PC-3 (cell line): ENCODE measurements at places on chromosomes 5 and 9. TPM values are rescaled to one million over a fixed set of nuclear protein-coding genes. Genes with fewer than 3 reads are reported as not detected.
A peak's percentile ranks its signal among the peaks of the same experiment; 100 is the strongest.

The RNF183 gene
- not detected in 2 replicates for total RNA-seq

The IFNB1 gene
- not detected in 2 replicates for total RNA-seq

The ADAMTSL2 gene
- total RNA-seq, result not detected in 2 replicates

GRCh38 chr5:40356248-40356647, 323.5 kb upstream of the PTGER4 start:
- DNase-seq, result no peak
- no peaks in the 10 kb centered on the region for H3K27me3 ChIP-seq
- H3K4me1 ChIP-seq, result no peaks in the 10 kb centered on the region

GRCh38 chr9:112489039-112489546, 2.5 kb downstream of the KIAA1958 start:
- no peak overlapping the region for H3K27ac ChIP-seq
- H3K4me1 ChIP-seq, result peaks cover 14% of the 10 kb centered on the region
- no peaks in the 10 kb centered on the region for H3K27me3 ChIP-seq
- peaks cover 11% of the 10 kb centered on the region; the same call in 1 of the 2 replicates for H3K36me3 ChIP-seq
- H3K4me3 ChIP-seq, result no peak overlapping the region

DNA sequence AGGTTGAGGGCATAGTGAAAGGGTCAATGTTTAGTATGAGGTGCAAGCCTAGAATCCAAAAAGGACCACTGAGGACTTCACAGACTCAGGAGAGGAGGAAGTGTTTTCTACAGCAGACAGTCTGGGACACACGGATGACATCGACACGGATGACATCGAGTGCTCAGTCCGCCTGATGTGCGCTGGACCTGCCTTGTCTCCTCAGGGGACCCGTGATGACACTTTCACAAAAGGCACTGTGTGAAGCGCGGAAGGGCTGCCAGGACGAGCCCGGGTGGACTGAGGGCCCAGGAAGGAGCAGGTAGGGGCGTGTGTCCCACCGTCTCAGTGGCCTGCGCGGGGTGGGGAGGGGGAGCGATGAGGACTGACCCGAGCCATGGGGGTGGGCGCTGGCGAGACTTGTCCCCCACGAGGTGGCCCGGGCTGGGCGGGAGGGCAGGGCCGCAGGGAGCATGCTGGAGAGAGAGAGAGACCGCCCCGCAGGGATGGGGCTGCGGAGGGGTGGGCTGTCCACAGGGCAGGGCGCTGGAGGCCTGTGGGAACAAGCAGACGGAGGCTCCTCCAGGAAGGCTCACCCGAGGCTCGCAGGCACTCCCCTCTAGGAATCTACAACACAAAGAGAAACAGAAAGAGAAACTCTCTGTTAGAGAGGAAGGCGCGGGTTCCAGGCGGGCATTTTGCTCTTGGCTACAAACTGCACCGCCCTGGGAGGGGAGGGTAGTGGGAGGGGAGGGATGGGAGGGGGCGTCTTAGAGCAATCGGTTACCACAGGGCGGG, 54.9 kb downstream of the USP20 start:
- peaks cover 4% of the 10 kb centered on the region; the same call in 1 of the 2 replicates for H3K36me3 ChIP-seq
- peaks cover 11% of the 10 kb centered on the region for H3K4me1 ChIP-seq
- no peaks in the 10 kb centered on the region for H3K27me3 ChIP-seq
- no peak overlapping the region for H3K4me3 ChIP-seq
- no peak for DNase-seq

GRCh38 chr5:140694276-140694675, 3.0 kb downstream of the HARS2 start:
- H3K36me3 ChIP-seq, result peaks cover 30% of the 10 kb centered on the region
- no peaks in the 10 kb centered on the region for H3K27me3 ChIP-seq
- H3K27ac ChIP-seq, result no peak overlapping the region
- no peak for DNase-seq

DNA sequence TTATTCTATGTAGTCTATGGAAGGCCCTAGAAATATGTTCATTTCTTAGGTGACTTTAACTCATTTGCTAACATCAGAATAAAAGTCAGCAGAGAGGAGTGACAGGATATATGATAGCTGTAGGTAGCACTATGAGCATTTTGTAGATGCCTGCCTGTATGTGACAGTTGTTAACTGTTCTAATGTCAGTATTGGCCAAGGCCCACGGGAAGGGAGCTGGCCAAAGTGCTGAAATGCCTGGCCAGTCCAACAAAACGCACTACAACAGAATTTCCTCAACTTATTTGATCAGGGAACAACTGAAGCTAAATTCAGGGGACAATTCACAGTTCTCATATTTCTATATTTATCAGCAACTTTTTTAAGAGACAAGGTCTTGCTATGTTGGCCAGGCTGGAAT, 20.8 kb downstream of the SV2C start:
- peak; percentile 47 for DNase-seq
- H3K27me3 ChIP-seq, result peaks cover 15% of the 10 kb centered on the region
- H3K4me1 ChIP-seq, result no peaks in the 10 kb centered on the region
- no peaks in the 10 kb centered on the region for H3K36me3 ChIP-seq
